ENCODE measurements at places on chromosomes 5 and 9.

DNA sequence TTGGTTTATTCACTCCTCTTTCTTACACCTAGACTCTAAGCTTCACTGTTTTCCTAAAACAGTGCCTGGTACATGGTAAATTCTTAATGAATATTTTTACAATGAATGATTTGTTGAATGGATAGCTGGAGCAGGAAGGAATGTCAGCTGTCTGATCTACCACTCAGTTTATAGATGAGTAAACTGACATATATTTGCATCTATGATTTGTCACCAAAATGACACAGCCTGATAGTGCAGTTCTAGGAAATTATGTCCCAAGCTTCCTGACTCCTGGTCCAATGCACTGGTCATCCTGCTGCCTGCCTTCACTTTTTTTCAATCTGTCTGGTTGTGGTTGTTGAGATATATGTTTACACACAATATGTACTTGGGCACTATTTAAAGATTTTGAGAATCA is 651.7 kb upstream of the WWC1 start:
- DNase-seq, result no peak

DNA sequence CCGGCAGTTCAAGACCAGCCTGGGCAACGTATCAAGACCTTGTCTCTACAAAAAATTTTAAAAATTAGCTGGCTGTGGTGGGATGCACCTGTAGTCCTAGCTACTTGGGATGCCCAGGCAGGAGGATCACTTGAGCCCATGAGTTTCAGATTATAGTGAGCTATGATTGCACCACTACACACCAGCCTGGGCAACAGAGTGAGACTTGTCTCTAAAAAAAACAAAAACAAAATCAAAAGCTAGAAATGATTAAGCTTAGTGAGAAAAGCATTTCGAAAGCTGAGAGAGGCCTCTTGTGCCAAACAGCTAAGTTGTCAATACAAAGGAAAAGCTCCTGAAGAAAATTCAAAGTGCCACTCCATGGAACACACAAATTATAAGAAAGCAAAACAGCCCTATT is 4.8 kb downstream of the FAM151B start:
- DNase-seq, result no peak

DNA sequence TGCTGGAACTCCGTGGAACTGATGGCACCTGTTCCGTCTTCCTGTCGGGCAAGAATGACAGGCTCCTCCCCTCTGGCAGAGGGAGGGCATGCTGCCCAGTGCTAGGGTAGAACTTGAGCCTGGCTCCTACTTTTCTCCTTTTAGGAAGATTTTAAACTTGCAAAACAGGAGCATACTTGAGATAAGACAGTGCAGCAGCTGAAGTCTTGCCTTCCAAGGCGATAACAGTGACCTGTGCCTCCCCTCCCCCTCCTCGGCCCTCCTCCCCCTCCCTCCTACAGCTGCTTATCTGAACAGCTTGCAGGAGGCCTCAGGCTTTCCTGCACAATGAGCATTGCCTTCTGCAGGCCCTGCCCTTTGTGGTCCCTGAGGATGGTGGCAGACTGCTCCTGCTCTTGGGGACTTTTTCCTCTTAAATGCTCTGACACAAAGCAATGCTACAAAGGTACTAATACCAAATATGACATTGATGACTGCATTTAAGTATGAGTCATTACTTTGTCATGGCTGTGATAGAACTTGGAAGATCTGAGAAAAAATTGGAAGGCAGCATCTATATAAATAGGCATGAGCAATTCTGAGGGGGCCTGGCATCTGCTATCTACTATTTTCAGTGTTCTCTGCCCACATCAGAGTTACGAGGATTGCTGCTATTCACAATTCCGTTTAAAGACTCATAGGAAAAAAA is 2.0 kb downstream of the GADD45G start:
- DNase-seq, result no peak

- DNase-seq, result no peak
These were observed 10.5 kb downstream of the FAM81B start for GRCh38 chr5:95401626-95402025.

GRCh38 chr9:129403779-129404620 is 216.9 kb downstream of the C9orf50 start:
- no peak for DNase-seq

DNA sequence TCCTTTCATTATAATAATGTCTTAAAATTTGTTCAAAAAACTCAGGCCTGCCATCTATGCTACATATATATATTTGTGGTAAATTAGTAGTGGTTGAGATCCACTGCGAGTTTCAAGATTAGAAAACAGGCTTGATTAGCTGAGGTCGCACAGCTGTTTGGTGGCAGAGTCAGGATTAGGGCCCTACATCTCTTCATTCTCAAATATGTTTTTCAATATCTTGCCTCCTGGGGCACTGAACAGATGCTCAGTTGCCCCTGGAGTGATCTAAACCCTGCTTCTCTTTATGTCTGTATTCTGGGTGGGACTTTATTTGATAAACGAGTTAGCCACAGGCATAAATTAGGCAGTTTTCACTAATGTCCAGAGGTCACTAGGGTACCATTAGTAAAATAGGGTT is 27.8 kb upstream of the CEP120 start:
- DNase-seq, result no peak

DNA sequence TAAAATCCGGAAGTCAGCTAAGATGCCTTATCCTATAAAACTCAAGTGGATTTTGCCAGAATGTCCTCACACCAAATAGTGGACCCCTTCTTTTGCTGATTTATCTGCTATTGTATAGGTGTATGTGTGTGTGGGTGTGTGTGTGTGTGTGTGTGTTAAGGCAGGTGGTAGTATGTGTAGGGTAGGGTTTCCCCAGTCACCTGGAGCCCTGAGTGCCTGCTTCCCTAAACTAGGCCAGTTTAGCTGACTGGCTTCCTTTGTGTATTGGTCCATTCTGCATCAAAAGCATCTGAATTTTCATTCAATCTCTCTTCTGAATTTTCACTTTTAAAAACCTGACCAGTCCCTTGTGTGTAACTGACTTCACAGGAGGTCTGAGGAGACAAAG is 42.2 kb upstream of the LCP2 start:
- no peak for DNase-seq

DNA sequence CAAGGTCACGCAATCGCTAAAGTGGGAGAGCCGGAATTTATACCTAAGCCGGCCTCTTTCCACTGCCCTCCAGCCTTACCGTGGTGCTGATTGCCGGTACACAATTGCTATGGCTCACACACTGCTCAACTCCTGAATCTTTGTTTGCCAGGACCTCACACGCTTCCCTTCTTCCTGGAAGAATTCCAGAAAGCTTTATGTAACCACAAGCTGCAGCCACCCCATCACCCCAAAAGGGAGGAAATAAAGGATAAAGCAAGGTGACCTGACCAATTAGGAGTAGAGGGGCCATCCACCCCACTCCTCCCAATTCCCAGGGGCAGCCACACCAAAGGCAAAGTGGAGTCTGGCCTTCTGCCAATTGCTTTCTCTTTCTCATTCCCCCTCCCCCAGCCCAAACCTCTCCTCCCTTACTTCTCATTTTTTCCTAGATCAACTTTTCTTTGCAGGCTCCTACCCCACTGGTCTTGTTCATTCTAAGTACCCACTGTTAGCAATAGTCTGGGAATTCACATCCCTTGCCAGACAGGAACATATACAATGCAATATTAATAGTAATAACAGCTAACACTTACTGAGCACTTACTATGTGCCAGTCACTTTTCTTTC is 18.0 kb upstream of the CDC23 start:
- DNase-seq, result no peak

- no peak for DNase-seq
These were observed 12.5 kb downstream of the ST8SIA4 start for GRCh38 chr5:100890461-100891008.

DNA sequence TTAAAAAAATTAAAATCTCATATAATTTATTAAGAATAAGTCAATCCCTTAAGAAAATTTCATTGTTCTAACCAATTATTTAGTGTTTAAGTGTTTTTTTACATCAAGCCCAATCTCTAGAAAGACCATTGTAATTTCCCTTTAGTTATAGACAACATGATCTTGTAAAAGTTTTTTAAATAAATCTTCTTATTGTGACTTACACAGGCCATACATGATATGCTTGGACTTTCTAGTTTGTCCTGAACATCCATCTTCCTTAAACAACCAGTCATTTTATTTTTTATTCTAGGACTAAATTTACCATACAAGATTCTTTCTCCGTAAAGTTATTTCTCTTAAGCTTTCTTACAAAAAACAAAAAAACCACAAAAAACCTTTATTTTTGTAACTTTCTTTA is 126.5 kb upstream of the MAST4 start:
- DNase-seq, result no peak

Measured in activated CD8-positive, alpha-beta memory T cell treated with anti-CD3 and anti-CD28 coated beads for 1 hour (primary cell).